ENCODE measurements at places on chromosomes 7 and 10.

DNA sequence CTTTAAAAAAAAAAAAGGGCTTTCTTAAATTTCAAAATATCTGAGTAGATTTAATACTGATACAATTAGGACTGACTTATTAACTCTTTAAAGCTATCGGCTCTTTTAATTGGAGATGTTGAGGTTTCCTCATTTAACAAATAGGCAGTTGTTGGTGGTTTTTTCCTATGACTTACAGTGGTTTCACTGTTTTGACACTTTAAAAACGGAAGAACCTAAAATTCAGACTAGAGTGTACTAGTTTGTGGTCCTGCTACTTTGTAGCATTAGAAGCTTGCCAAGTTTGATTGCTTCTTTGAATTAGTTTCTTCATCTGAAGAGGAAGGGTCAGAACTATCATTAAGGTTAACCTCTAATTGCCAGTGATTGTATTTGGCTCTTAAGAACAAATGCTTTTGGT, 27.7 kb downstream of the CUL1 start:
- no peak for DNase-seq

GRCh38 chr10:76435157-76435556, 1003.7 kb downstream of the LRMDA start:
- no peak for DNase-seq

- DNase-seq: no peak
Observed at GRCh38 chr10:88395677-88396076, 187.4 kb downstream of the RNLS start.

GRCh38 chr10:79230328-79230830, 116.9 kb upstream of the PPIF start:
- DNase-seq: no peak

GRCh38 chr10:60977161-60978122, 33.5 kb upstream of the RHOBTB1 start:
- no peak for DNase-seq

- DNase-seq: no peak
Observed at GRCh38 chr7:23787272-23787671, 77.3 kb downstream of the STK31 start.

GRCh38 chr10:125611756-125612155, 71.2 kb downstream of the TEX36 start:
- DNase-seq: no peak

GRCh38 chr10:131667561-131667960, 233.2 kb upstream of the PPP2R2D start:
- no peak for DNase-seq

DNA sequence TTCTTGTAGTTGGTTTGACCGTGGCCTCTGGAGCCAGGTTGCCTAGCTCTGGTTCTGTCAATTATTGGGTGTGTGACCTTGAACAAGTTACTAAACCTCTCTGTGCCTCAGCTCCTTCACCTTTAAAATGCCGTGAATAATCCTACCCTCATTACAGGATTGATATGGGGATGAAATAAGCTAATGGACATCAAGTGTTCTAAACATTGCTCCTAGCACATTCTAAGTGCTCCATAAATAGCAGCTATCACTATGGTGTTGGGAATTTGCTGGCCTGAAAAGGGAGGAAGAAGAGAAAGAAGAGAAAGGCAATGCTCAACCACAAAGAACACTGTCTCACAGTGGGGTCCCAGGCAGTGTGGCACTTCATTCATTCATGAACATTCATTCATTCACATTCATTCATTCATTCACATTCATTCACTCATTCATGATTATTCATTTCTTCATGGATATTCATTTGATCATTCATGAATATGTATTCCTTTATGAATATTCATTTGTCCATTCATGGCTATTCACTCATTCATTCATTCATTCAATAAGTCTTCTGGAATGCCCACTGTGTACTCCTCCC, 38.8 kb downstream of the TMEM130 start:
- no peak for DNase-seq

GRCh38 chr10:33073641-33074415, 115.8 kb upstream of the ITGB1 start:
- DNase-seq: no peak

DNA sequence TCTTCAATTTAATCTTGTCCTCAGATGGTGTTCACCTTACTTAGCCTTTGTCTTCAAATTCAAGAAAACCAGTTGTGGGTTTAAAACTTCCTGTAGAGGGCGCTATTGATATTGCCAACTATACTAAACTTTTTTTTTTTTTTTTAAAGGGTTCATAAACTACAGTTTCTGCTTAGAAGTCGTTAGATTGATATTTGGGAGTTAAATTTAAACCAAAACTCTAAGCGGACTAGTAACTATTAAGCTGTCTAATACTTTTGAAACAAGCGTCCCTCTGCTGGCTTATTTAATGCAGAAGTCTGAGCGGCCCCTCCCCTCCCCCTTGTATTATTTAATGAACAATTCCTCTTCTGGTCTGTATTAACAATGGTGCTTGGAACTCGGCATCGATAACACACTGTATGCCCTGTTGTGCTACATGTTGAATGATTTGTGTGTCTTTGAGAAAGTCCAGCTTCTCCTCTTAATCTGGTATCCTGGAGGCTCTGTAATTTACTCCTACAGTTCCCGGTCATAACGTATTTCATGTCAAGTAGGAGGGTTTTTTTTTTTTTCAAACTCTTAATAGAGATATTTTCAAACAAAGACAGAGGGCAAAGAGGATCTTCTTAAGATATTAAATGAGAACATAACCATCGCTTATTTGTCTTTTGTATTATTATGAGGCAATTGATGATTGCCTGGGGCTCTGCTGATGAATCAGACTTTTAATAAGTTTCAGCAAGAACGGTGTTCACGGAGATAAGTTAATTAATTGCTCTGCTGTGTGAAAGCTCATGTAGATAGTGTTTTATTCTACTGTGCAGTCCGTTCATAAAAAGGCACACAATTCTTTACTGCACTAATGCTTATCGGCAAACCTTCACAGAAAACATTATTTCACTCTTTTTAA, 22.6 kb upstream of the CREB5 start:
- no peak for DNase-seq

- DNase-seq: no peak
Observed at GRCh38 chr10:3348564-3348963, 176.0 kb upstream of the PITRM1 start.

All from activated naive CD4-positive, alpha-beta T cell treated with anti-CD3 and anti-CD28 coated beads, Interleukin-2, amount 50 U/mL, for 16 hours (primary cell).